HCT116 (cell line): ENCODE measurements at places on chromosomes 1 and 21. TPM values are rescaled to one million over a fixed set of nuclear protein-coding genes. Genes with fewer than 3 reads are reported as not detected.

KRTAP12-2 gene
- total RNA-seq = not detected

PERM1 gene
- 0.39 TPM for total RNA-seq

DYNLT4 gene
- 0.96 TPM for total RNA-seq

HES3 gene
- total RNA-seq = not detected

CFHR2 gene
- total RNA-seq = not detected

VSIG8 gene
- not detected for total RNA-seq

- H3K4me3 ChIP-seq = no peak overlapping the region
- H3K4me1 ChIP-seq = no peaks in the 10 kb centered on the region
- no peaks in the 10 kb centered on the region for H3K36me3 ChIP-seq
- H3K27me3 ChIP-seq = no peaks in the 10 kb centered on the region
- DNase-seq = no peak
- no peak overlapping the region for H3K27ac ChIP-seq
These were observed 169.1 kb downstream of the C1orf21 start for GRCh38 chr1:184555665-184556641.

- peaks cover 7% of the 10 kb centered on the region; the same call in 1 of the 2 replicates for H3K4me1 ChIP-seq
- no peak overlapping the region for H3K4me3 ChIP-seq
- DNase-seq = no peak
- no peaks in the 10 kb centered on the region for H3K27me3 ChIP-seq
These were observed 78.8 kb downstream of the GPR161 start for GRCh38 chr1:168057921-168058320.

DNA sequence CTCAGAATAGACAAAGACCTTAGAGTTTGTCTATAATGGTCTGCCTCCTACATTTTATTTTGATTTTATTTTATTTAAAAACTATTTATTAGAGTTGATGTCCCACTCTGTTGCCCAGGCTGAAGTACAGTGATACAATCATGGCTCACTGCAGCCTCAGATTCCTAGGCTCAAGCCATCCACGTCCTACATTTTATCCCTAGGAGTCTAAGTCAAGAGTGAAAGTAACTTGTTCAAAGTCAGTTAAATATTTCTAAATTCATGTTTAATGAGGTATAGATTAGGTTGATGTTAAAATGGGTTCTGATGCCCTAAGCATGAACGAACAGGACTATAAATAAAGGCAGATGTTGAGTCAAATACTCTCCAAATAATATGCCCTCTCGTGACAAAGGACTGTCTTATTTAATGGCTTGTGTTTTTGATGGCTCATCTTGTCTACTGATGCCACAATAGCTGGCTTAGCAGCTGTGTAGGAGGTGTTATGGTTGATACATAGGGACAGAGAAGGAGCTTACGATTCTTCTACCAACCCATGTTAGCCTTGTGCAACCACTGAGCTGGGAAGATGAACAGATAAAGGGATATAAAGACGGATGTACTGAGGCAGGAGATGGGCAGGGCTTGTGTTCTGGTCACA lies 66.0 kb upstream of the CR1L start:
- no peak overlapping the region for H3K4me3 ChIP-seq
- H3K27ac ChIP-seq = no peak overlapping the region
- H3K27me3 ChIP-seq = peaks cover 9% of the 10 kb centered on the region; the same call in 1 of the 2 replicates
- H3K4me1 ChIP-seq = no peaks in the 10 kb centered on the region
- DNase-seq = no peak
- H3K36me3 ChIP-seq = no peaks in the 10 kb centered on the region

GRCh38 chr21:46150491-46151121 lies 4.8 kb downstream of the FTCD start:
- peaks cover 7% of the 10 kb centered on the region; the same call in 1 of the 2 replicates for H3K4me1 ChIP-seq
- no peak for DNase-seq
- H3K27ac ChIP-seq = no peak overlapping the region
- no peaks in the 10 kb centered on the region for H3K27me3 ChIP-seq
- H3K36me3 ChIP-seq = no peaks in the 10 kb centered on the region

DNA sequence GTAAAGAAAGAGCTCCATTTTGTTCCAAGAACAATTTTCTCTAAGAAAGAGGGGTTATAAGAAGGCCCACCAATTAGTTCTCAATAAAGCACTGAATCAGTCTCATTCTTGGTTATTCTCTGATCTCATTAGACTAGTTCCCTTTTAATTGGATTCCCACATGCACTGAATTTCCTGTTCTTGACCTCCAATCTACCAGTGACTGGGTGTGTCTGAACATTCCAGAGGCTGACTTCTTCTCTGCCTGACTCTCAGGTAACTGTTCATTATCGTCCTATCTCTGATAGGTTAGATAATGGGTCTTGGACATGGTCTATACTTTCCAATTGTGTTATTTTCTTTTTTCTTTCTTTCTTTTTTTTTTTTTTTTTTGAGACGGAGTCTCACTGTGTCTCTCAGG lies 22.7 kb downstream of the PTGS2 start:
- no peak overlapping the region for H3K4me3 ChIP-seq
- no peak overlapping the region for H3K27ac ChIP-seq
- no peaks in the 10 kb centered on the region for H3K27me3 ChIP-seq
- no peaks in the 10 kb centered on the region for H3K4me1 ChIP-seq

GRCh38 chr21:45222001-45222400 lies 65.7 kb downstream of the POFUT2 start:
- no peaks in the 10 kb centered on the region for H3K36me3 ChIP-seq
- DNase-seq = no peak
- no peak overlapping the region for H3K4me3 ChIP-seq
- H3K27ac ChIP-seq = no peak overlapping the region
- H3K27me3 ChIP-seq = no peaks in the 10 kb centered on the region

- no peak overlapping the region for H3K27ac ChIP-seq
- H3K27me3 ChIP-seq = no peaks in the 10 kb centered on the region
- H3K4me1 ChIP-seq = no peaks in the 10 kb centered on the region
- no peak overlapping the region for H3K4me3 ChIP-seq
- no peaks in the 10 kb centered on the region for H3K36me3 ChIP-seq
These were observed 33.1 kb upstream of the DMBX1 start for GRCh38 chr1:46456411-46456963.

- DNase-seq = no peak
- no peaks in the 10 kb centered on the region for H3K36me3 ChIP-seq
- no peaks in the 10 kb centered on the region for H3K27me3 ChIP-seq
- H3K4me3 ChIP-seq = no peak overlapping the region
- no peak overlapping the region for H3K27ac ChIP-seq
These were observed 34.7 kb downstream of the NGF start for GRCh38 chr1:115303364-115303763.

GRCh38 chr21:14533499-14534428 lies 12.4 kb downstream of the SAMSN1 start:
- peaks cover 6% of the 10 kb centered on the region for H3K4me1 ChIP-seq
- no peaks in the 10 kb centered on the region for H3K27me3 ChIP-seq

GRCh38 chr1:207155028-207155427 lies 51.0 kb downstream of the C4BPA start:
- H3K36me3 ChIP-seq = no peaks in the 10 kb centered on the region
- no peak for DNase-seq
- H3K27ac ChIP-seq = no peak overlapping the region
- H3K4me1 ChIP-seq = 0 out of 2 replicates have a peak, but pooled peaks cover 2% of the 10 kb centered on the region
- H3K27me3 ChIP-seq = no peaks in the 10 kb centered on the region

GRCh38 chr1:162928141-162928540 lies 67.2 kb upstream of the CCDC190 start:
- H3K4me3 ChIP-seq = no peak overlapping the region
- no peaks in the 10 kb centered on the region for H3K36me3 ChIP-seq
- H3K27me3 ChIP-seq = no peaks in the 10 kb centered on the region

DNA sequence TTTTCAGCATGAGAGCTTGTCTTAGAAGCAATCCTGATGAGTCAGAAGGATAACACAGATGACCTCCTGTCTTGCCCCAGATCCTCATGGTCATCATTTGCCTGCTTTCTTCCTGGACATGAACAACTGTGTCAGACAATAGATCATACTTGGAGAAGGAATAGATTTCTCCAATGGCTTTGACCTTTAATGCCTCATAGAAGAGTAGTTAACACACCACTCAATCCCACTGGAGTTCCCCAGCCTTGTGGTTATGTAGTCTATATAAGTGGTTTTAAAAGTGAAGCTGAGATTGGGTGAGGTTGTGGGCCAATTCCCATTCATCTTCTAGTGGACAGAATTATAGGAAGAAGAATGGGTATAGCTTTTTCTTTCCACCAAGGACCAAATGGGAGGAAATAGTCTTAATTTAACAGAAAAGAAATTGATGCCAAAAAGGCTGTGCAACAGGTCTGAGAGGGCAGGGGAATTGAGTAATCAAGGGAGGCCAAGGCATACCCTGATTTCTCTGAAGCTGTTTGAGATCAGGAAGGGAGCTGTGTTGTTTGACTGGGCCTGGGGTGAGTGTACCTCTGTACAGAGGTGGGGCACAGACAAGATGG lies 14.4 kb downstream of the PRCC start:
- H3K36me3 ChIP-seq = peaks cover 24% of the 10 kb centered on the region
- H3K4me1 ChIP-seq = no peaks in the 10 kb centered on the region
- no peak for DNase-seq
- H3K27me3 ChIP-seq = no peaks in the 10 kb centered on the region

DNA sequence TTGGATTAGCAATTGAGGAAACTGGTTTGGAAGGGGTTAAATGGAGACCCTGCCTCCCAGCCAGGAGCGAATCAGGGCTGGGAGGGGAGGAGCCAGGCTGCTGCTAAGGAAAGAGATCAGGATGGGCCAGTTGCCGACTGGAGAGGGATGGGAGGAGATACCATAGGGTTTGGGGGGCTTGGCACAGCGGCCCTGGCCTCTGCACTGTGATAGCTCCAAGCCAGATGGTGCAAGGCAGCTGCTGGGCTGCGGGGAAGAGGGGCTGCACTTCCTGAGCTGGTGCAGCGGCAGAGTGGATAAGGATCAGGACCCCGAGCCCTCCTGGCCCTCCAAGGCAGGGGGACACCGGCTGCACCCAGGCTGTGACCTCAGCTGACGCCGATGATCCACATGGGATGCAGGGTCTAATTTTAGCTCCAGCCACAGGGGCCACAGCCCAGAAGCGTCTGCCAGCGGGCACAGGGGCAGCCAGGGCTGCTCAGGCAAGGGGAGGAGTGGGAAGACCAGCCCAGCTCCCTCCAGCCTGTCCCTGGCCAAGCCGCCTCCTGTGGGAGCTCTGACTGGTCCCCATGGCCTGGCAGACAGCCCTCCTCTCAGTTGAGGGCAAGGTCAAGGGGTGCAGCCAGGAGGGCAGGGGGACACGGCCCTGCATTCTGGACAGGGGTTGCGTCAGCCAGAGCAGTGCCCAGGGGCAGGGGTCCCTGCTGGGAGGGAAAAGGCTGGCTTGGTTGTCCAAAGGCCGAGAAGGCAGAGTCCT lies at the start of gene EXTL1:
EXTL1 (plus strand) TSS at position 129 of the 757 bp plus-strand sequence. CDS start 872 bp downstream, outside the sequence.
- no peaks in the 10 kb centered on the region for H3K36me3 ChIP-seq
- no peak within 1 kb of the TSS for H3K4me3 ChIP-seq

DNA sequence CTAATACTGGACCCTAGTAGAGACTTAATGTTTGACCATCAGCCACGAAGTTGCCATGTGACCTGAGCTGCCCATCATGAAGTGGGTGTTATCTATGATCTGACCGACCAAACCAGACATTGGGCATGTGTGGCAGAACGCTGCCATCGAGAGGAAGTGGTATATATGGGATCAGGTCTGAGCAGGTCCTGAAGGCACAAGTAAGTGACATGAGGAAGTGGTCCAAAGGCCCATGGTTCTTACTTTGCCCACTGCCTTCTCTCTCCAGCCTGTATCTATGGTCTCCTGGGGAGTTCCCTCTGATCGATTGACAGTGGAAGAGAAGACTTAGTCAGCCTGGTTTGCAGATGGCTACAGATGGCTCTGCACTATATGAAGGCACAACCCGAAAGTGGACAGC lies 7.9 kb downstream of the SPSB1 start:
- no peak for DNase-seq
- H3K4me3 ChIP-seq = peak overlapping the region; percentile 8
- no peaks in the 10 kb centered on the region for H3K27me3 ChIP-seq
- peak overlapping the region; percentile 71 for H3K27ac ChIP-seq
- peaks cover 39% of the 10 kb centered on the region for H3K4me1 ChIP-seq
- no peaks in the 10 kb centered on the region for H3K36me3 ChIP-seq

DNA sequence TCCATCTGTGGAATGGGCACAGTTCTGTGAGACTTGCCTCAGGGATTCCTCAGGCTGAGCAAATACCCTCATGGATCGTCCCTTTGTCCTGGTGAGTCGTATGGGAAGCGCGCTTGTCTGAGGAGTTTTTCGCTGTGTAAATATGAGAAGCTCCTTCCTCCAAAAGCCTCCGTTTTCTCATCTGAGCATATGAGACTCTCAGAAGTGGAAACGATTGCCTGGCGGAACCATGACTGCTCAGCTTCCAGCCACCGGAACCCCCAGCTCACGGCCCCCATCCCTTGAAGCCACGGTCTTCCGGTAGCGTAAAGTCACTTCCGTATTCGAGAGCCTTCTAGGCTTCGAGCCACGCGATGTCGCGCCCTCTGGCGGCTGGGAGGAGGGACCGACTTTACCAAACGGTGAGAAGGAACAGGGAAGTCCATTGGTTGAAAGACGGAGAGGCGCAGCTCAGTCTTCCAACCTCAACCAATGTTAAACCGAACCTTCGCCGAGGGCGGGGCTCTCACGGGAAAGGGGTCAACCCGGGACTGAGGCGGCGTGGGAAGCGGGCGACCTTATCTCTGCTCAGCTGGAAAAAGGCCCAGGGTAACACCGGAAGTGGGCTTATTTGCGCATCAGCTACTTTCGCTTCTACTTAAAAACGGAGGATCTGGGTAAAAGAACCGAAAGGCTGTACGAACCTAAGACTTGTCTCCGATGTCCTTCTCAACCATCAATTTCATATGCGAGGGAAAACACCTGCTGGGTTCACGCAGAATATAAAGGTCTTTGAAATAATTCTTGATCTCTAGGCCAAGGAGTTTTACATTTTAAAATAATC lies 46.3 kb downstream of the AZIN2 start:
- peak; percentile 99 for DNase-seq
- H3K36me3 ChIP-seq = no peaks in the 10 kb centered on the region
- H3K27ac ChIP-seq = peak overlapping the region; percentile 66
- H3K4me1 ChIP-seq = peaks cover 20% of the 10 kb centered on the region

DNA sequence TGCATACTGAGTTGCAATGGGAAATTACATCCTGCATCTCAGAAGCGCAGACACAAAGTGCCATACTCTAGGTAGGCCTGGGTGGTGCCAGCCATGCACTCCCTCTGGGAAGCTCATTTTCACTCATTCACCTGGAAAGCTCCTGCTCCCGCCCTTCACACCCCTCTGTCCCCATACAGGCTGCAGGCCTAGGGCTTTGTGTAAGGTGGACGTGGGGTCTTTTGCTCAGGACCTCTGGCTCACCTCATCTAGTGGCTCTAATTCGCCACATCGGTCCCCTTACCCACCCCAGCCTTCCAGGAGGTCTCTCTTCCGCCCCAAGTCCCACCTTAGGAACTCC lies 751 bp downstream of the MRPS15 start:
- no peaks in the 10 kb centered on the region for H3K27me3 ChIP-seq
- peaks cover 6% of the 10 kb centered on the region for H3K36me3 ChIP-seq
- no peak for DNase-seq
- H3K4me3 ChIP-seq = peak overlapping the region; percentile 100
- H3K4me1 ChIP-seq = peaks cover 37% of the 10 kb centered on the region
- peak overlapping the region; percentile 84 for H3K27ac ChIP-seq
